ENCODE measurements at places on chromosomes 7 and 10.

DNA sequence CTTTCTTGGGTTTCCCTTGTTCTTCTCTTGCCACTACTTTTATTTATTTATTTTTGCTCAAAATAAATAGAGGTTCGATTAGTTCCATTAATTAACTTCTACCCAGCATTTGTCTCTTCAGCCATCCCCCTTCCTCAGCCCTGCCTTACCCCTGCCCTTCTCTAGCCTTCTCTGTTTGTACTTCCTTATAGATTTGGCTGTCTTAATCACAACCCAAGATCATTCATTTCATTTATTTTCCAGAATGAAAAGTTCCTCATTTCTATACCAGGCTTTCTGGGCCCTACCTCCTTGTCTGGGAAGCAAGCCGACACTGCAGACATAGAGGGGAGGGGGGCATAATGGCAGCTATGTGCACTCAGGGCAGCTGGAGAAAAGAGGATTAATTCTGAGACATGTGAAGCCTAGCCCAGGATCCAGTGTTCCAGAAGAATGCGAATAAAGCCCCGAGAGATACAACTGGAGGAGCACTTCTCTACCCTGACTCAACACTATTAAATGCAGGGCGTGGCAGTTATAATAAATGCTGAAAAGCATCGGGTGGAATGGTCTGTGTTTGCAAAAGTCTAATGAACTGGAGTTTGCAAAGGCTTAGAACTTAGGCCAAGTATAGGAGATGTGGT is 6.4 kb upstream of the PDCD4 start:
- peak; percentile 50 for DNase-seq

DNA sequence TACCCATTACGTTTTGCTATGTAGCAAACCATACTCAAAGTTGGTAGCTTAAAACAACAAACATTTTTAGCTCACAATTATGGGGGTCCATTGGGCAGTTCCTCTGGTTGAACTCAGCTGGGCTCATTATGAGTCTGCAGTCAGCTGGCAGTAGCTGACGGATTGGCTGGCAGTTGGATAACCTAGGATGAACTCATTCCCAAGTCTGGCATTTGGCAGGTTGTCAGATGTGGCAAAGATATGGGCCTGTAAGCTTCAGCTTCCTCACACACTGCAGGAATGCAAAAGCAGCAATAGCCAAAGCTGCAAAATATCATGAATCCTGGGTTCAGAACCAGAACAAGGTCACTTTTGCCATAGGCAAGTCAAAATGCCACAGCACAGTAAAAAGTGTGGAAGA is 412.2 kb upstream of the SORCS1 start:
- DNase-seq = no peak

DNA sequence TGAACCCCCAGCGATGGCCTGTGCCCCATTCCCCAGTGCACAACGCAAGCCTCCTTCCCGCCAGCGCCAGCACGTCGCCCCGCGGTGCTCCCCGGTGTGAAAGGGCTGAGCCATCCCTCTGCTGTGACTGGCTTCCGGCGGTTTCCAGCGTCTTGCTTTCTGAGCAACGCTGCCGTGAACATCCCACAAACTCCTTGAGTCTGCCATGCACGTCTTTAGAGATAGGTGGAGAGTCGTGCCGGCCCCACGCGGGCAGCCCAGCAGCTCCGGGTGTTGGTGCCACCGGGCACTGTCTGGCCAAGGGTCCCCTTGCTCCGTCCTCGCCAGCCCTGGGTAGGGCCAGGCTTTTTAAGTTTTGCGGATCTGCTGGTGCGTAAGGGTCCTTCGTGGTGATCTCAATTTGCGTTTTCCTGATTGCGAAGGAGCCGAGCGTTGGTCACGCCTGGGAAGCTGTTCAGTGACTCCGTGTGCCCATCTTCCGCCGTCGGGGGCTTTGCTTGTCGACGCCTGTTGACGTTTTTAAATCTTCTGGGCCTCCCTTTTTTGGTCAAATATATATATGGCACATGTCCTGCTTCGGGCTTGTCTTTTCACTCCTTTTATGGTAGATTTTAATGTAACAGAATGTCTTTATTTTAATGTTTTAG is 70.6 kb downstream of the FOXL3 start:
- DNase-seq = no peak

DNA sequence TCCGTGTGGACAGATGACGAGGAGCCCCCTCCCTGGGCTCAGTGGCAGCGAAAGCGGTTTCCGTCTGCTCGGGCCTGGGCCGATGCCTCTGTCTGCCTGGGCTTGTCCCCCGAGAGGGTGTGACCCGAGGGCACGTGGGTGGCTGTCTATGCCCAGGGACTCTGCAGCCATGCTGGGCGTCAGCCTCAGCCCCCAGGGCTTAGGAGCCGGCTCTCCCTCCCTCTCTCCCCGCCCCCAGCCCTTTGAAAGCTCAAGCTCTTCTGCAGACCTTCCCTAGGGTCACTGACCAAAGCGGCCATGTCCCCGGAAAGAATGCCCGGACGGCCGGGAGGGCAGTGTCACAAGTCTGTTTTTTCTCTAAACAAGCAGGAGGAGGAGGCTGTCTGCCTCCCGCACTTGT is 7.1 kb downstream of the MICALL2 start:
- no peak for DNase-seq

DNA sequence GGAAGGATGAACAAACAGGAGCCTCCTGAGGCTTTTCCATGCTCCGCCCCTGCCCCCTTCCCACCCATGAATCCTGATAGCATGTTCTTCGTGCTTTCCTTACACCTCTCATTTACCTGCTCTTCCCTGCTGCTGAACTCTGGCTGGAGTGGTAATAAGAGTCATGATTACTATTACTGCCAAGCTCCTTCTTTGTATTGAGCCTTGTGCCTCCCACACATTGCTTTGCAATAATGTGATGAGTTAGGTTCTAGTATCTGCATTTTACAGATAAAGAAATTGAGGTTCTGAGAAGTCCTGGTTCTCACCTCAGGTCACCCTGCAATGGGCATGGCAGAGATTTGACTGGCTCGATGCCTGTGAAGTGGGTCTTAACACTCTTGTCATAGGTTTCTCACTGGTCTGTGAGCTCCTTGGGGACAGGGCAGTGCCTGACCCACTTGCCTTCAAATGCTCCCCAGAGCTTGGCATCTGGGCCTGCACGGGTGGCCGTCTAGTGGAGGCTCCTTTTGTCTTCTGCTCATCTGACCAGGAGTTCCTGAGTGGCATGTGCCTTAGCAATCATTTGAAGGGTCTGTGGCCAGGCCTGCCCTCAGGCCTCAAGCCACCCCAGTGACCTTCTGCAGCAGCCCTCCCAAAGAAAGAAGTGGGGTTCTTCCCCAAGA is 309.2 kb upstream of the ZMIZ1 start:
- DNase-seq = no peak

DNA sequence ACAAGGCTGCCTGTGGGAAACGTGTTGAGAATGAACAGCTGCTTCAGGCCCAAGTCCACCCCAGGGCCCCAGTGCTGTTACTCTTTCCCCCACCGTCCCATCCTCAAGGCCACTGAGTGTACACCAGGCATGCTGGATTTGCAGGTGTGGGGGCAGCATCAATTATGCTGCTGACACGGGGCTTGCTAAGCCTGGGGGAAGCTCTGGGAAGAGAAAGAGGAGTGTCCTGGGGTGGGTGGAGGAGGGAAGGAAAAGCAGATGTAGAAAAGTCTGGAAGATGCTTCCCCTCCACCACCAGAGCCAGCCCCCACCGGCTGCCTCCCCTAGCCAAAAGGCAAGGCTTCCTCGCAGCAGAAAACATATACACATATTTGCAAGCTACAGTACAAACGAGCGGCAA is 153.9 kb downstream of the CDH23 start:
- DNase-seq = no peak

GRCh38 chr7:142796501-142797390 is 26.0 kb downstream of the PRSS2 start:
- DNase-seq = no peak

GRCh38 chr10:43843321-43844101 is 194.8 kb upstream of the ZNF32 start:
- no peak for DNase-seq

DNA sequence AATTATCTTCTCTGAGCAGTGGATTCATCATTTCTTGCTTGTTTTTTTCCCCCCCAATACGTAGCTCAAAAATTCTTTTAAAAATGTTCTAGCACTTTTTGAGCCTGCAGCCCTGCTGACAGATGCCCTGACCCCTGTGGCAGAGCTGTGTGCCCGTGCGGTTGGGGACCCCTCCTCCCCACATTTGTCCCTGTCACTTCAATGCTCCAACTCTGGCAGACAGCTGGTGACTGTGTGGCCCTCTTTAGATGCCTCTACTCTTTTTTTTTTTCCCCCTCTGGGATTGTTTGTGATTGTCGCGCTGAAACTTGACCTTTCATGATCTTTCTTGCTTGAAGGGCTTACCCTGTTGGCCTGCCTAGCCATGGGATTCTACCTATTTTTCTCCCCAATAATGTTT is 214.1 kb downstream of the TMEM178B start:
- DNase-seq = no peak

GRCh38 chr7:74343281-74344131 is 54.3 kb downstream of the CLIP2 start:
- DNase-seq = peak; percentile 89

DNA sequence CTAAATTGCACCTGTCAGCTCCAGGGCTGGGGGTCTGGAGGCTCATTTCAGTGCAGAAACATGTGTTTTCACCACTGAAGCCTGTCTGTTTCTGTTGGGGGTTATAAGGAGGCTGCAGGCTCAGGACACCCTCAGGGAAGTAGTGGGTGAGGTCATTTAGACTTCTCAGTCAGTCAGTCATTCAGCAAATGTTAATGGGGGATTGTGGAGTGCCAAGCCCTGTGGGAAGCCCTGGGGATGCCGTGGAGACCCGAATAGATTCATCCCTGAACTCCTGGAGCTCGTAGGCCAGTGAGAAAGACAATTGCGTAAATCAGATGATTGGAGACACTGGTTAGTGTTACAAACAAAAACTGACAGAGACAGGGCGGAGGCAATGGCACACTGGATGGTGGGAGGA is 19.2 kb downstream of the LHPP start:
- no peak for DNase-seq

- no peak for DNase-seq
Observed at GRCh38 chr10:30432622-30433305, 1.2 kb upstream of the MAP3K8 start.

GRCh38 chr7:19284596-19285300 is 139.5 kb upstream of the FERD3L start:
- no peak for DNase-seq

DNA sequence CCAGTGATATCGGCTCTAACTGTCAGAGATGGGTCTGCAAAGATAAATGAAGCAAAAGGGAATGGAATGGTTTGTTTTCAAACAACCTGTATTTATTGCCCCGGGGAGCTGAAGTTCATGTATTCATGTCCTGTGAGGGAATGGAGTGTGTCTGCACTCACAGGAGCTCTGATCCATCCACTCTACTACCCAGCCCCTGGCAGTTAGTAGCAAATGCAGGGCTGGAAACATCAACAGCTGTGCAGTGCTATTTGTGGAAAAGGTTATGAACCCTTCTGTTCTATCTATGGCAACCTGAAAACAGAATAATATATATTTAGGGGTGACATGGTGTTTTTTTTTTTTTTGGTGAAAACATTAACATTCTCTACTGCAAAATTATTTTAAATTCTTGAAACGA is 9.8 kb downstream of the AGR2 start:
- no peak for DNase-seq

DNA sequence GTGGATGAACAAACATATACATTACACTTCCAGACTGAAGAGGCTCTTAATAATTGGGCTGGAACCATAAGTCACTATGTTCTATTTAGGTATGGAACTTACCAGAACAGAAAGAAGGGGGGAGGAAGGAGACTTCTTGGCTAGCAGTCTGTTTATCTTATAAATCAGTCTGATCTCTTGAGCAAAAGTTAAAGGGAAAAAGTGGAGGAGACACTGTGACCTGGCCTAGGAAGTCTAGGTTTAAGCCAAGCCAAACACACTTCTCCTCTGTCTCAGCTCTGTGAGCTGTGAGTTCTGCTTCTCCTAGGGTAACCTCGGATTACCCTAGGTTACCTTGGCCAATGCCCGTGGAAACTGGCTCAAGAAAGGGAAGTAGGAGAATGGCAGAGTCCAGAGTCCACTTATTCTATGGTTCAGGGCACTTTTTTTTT is 95.2 kb downstream of the PFKFB3 start:
- DNase-seq = peak; percentile 62

GRCh38 chr10:77186936-77187335 is 450.7 kb downstream of the KCNMA1 start:
- DNase-seq = no peak

GRCh38 chr7:6376820-6377219 is 70.9 kb downstream of the DAGLB start:
- no peak for DNase-seq

DNA sequence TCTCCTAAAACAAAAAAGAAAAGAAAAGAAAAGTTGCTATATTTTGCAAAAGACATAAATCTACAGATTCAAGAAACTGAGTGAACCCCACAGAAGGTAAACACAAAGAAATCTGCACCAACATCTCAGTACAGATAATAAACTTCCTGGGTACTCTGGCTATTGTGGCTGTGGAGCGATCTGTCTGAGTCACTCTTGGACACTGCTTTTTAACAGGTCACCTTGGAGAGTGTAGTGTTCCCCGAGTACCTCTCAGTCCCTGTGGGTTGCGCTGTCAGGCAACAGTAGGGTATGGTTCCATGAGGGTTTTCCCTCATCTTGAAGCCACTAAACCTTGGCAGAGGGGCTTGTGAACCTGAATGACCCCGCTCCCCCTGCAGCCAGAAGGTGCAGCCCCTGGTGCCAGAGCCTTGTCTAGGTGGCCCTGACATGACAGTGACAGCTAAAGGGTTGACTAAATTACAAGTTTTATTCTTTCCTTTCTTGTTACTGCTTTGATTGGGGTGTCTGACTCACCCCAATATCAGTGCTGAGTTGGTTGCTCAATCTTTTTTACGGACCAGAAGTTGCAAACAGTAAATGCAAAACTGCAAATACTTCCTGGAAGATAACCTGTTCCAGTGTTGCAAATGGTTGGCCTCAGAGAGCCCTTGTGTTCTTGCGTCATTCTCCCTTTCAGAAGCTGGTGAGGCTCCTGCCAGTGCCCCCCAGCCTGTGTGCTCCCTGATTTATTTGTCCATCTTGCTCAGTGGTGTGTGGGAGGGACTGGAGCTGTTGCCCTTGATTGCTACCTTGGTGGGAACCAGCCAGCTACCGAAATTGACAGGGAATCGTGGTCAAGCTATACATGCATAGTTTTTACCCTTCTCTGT is 30.6 kb downstream of the POR start:
- DNase-seq = peak; percentile 62

- DNase-seq = no peak
Observed at GRCh38 chr7:26592011-26592410, 272.4 kb downstream of the SKAP2 start.

DNA sequence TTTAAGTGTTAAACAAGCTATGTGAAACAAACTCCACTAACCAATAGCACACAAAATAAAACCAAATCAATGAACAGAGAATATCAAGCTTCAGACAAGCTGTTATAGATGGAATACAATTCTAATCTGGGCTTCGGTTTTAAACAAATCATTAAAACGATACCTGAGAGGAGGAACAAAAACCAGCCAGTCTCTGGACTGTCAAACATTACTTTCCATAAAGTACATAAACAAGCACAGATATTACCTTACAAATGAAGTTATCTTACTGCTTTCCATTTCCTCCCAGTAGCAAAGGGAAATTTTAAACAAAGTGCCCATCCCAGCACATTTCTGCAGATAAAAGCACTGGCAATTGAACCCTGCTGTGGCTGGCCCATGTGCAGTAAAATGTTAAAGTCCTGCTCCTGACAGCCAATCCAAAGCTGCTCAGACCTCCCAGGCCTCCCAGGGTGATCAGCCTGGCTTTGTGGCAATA is 128.0 kb downstream of the NRCAM start:
- DNase-seq = peak; percentile 10
